NCI-H774 (cell line): ENCODE measurements at places on chromosomes 2 and 18.

DNA sequence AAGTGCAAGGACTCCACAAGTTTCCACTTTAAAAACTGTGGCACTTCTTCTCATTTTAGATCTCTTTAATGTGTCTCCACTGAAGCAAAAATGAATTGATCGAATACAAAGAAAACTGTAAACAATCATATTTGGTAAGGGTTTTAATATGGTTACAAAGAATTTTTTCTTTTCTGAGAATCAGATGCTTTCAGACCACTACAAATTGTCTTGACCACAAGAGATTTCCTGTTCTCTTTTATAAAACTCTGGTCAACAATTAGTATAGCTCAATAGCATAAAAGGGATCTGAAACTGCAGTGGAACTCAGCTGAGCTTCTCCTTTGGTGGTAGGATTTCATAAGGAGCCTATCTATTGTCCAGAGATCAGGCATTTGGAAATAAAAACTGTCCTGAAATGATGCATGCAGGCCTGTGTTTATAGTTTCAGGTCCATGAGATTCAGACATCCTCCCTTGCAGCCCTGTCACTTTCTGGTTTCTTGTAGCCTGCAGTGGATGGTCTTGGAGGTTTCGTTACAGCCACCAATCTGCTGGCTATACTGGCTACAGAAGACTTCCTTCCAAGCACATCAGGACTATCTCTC lies 120.0 kb downstream of the DOCK10 start:
- DNase-seq, result no peak

DNA sequence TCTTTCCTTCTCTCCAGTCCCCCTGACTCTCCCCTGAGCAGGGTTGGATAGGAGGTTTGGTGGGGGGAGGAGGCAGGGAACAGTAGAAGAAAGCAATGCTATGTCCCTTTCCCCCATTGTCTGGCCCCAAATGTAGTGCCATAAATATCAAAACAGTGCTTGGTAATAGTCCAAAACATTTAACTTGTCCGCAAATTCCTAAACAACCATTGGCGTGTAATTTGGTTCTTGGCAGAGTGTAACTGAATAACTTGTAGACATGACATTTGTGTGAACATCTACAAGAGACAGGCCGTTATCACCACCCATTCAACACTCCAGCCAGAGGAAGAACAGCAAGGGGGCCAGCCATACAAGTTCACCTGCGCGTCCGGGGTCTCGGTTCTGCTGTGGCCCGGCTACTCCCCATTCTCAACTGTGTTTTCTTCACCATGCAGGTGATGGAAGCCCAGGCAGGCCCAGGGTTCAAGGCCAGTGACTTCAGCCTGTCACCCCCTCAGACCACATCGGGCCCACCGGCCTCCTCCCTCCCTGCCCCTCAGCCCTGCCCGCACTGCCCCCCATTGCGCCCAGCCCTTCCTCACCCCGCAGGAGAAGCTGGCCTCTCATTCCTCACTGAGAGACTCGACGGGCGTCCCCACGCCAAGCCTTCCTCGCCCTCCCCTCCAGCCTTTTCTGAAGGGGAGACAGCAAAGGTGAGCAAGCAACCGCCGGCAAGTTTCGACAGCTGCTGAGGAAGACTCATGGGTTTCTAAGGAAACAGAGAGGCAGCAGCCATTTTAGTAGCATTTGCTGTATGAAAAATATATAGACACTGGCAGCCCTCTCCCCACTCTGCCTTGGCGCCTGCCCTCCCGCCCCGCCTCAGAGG lies 699 bp upstream of the RAPGEF4 start:
- DNase-seq, result no peak

GRCh38 chr18:54849683-54850082 lies 21.4 kb downstream of the RAB27B start:
- no peak for DNase-seq

GRCh38 chr18:32910694-32911296 lies 138.0 kb upstream of the KLHL14 start:
- no peak for DNase-seq

GRCh38 chr2:203016716-203017115 lies 2.0 kb downstream of the NBEAL1 start:
- no peak for DNase-seq

DNA sequence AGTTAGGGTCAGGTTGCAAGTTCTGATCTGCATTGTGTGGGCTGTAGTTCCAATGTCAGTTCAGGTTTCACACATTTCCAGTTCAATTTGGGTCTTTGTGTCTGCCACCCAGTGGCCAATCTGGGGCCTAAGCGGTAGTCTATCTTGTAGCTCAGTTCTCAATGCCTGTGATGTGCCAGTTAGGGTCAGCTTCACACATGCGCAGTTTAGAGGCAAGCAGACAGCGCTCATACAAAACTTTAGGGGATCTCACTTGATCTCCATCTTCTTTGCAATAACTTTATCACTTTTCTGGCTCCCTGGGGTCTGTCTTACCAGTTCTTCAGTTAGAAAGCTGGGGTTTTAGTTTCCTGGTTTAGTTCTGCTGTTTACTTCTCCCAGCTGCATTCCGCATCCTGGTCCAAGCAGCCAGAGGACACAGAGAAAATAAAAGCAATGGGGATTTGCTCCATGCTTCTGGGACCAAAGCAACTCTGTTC lies 11.0 kb upstream of the ZNF24 start:
- peak; percentile 45 for DNase-seq

DNA sequence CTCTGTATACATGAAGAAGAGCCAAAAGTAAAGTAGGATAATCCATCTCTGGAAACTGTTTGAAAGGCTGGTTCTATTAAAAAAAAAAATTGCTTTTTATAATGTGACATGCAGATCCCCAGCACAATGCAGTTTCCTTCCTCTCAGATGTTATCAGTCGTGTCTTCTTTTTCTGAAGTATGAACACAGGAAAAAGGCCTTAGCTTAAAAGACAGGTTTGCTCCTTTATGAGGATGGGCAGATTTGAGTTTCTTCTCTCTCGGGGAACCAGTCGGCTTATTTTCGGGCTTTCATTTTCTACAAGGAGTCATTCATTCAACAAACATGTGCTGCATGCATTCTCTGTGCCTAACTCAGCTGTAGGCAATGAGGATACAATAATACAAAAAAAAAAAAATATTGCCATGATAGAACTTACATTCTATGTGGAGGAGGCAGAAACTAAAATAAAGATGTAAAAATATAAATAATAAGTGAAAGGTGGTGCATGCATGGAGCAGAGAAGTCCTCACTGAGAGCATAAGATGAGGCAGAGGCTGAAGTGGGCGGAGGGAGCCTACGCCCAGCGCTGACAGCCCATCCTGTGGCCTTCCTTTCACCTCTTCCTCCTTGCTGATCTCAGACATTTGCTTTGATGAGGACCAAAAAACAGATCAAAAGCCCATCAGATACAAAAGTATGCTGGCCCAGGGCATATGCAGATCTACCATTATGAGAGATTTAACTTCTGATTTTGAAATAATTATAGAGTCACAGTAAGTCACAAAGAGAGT lies at the start of gene CD226:
Gene CD226, minus strand, starts transcription at position 513 of the 773 bp plus-strand sequence. Its CDS starts 467 bp downstream, at position 46.
- DNase-seq, result no peak

- DNase-seq, result no peak
Observed at GRCh38 chr2:235870515-235870914, 297.7 kb downstream of the GBX2 start.

- DNase-seq, result no peak
Observed at GRCh38 chr2:206774871-206775270, 9.5 kb downstream of the FASTKD2 start.

- no peak for DNase-seq
Observed at GRCh38 chr2:174711206-174711605, 53.1 kb downstream of the CHRNA1 start.

- DNase-seq, result no peak
Observed at GRCh38 chr2:134368009-134368817, 114.3 kb downstream of the MGAT5 start.

- DNase-seq, result no peak
Observed at GRCh38 chr2:240814946-240815760, 4.9 kb downstream of the KIF1A start.

DNA sequence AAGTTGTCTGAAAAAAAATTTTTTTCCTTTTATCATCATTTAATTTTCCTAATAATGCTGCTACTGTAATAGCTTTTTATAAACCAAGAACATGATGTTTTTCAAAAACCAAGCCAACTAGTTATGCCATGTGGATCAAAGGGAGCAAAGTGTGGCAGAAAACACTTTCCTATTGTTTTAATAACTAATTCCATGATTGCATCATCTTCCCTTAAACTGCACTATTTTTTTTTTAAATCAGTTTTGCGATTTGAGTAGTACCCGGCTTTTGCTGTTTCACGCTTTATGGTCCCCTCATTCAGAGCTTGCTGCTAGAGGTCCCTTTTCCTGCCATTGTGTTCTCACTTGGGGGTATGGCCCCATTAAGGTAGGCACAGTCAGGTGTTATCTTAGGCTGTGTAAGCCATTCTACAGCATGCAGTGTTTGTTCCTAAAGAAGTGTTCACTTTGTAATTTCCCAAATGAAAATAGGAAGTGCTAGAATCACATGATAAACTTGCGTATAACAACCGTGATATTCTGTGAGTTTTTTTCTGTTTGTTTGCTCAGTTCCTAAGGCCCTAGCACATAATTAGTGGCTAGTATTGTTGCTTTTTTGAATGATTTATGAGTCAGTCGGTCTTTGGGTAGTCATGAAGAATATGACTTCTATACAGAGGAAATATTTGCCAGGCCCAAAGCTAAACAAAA lies 225.8 kb downstream of the PTGR3 start:
- peak; percentile 86 for DNase-seq

GRCh38 chr18:60975420-60975819 lies 357.8 kb upstream of the CDH20 start:
- DNase-seq, result no peak

DNA sequence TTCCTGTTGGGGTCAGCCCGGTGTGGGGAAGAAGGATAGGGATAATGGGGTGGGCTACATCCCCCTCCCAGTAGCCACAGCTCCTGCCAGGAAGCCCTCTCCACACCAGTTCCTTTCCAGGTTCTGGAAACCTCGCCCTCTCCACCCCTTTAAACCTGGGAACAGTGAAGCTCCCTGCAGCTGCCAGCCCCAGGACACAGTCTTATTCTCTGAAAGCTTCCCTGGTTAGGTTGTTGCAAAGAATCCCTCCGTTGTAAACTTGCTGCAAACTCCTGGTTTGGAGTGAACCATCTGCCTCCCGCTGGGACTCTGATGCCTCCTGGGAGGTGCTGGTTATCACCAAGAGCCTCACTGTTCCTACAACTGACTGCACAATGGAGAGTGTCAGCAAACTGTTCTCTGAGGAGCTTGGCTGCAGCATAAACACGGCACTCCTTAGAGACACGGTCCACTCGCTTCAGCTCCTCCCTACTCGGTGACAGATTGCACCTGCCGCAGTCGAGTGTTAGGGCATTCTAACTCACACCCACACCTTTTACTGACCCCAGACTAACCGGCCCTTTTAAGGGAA lies 261.8 kb upstream of the RAB6C start:
- DNase-seq, result no peak

DNA sequence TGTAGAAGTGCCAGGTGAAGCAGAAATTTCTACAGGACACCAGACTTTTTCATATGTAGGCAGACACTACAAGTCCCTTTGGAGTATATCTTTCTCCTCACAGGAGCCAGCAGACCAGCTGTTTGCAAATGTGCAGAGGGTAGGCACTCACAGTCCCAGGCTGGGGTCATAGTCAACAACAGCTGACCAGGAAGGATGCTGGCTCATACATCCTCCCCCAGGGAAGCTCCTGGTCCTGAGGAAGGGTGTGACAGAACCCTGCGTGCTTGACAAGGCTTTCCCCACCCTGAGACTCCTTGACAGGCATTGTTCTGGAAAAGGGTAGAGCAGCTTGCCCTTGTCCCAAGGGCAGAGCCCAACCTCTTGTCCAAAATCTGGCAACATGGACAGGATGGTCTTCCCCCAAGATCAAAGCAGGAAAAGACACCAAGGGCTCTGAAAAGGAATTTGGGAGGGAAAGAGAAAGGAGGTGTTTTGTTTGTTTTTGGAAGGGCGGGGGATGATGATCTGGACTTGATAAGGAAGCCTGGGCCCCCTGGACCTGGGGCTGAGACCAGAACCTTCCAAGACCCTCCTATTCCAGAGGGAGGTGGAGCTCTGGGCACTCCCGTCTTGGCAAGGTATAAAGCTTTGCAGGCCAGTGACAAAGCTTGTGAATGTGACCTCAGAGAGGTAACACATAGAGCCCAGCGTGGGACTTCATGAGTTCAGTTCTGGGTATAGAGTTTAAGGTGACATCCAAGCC lies 87.1 kb downstream of the GFPT1 start:
- DNase-seq, result no peak

DNA sequence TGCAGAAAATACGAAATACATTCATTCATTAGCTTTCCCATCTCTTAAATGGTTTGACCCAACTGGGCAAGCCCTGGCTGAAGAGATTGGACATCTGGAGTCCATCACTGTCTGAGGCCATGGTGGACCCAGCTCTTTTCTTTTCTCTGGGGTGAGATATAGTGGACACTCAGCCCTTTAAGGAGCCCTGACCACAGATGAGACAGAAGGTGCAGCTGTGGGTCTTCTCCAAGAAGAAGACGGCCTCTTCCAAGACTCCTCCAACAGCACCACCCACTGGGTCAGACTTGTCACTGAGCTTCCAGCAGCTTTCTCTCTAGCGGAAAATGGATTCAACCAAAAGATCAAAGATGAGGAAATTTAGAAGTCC lies 27.2 kb downstream of the TWIST2 start:
- DNase-seq, result no peak
